ENCODE measurements at places on chromosomes 2 and 18.

GRCh38 chr18:46315161-46315560, 211.0 kb downstream of the HAUS1 start:
- no peaks in the 10 kb centered on the region for H3K36me3 ChIP-seq
- H3K27me3 ChIP-seq = no peaks in the 10 kb centered on the region
- no peaks in the 10 kb centered on the region for H3K4me1 ChIP-seq
- no peak overlapping the region for H3K27ac ChIP-seq

- H3K4me1 ChIP-seq = no peaks in the 10 kb centered on the region
- no peak overlapping the region for H3K27ac ChIP-seq
- no peak overlapping the region for H3K4me3 ChIP-seq
- DNase-seq = no peak
- H3K36me3 ChIP-seq = no peaks in the 10 kb centered on the region
- H3K27me3 ChIP-seq = no peaks in the 10 kb centered on the region
Observed at GRCh38 chr2:78839259-78839658, 186.2 kb upstream of the REG3G start.

- no peak for DNase-seq
- no peaks in the 10 kb centered on the region for H3K4me1 ChIP-seq
- no peaks in the 10 kb centered on the region for H3K27me3 ChIP-seq
- no peak overlapping the region for H3K27ac ChIP-seq
Observed at GRCh38 chr2:10438688-10439087, 9.4 kb downstream of the ODC1 start.

- no peak overlapping the region for H3K27ac ChIP-seq
- peak overlapping the region; percentile 86 for H3K4me3 ChIP-seq
- no peaks in the 10 kb centered on the region for H3K36me3 ChIP-seq
- no peaks in the 10 kb centered on the region for H3K27me3 ChIP-seq
- no peak for DNase-seq
Observed at GRCh38 chr2:111118981-111119821, 1.5 kb upstream of the BCL2L11 start.

DNA sequence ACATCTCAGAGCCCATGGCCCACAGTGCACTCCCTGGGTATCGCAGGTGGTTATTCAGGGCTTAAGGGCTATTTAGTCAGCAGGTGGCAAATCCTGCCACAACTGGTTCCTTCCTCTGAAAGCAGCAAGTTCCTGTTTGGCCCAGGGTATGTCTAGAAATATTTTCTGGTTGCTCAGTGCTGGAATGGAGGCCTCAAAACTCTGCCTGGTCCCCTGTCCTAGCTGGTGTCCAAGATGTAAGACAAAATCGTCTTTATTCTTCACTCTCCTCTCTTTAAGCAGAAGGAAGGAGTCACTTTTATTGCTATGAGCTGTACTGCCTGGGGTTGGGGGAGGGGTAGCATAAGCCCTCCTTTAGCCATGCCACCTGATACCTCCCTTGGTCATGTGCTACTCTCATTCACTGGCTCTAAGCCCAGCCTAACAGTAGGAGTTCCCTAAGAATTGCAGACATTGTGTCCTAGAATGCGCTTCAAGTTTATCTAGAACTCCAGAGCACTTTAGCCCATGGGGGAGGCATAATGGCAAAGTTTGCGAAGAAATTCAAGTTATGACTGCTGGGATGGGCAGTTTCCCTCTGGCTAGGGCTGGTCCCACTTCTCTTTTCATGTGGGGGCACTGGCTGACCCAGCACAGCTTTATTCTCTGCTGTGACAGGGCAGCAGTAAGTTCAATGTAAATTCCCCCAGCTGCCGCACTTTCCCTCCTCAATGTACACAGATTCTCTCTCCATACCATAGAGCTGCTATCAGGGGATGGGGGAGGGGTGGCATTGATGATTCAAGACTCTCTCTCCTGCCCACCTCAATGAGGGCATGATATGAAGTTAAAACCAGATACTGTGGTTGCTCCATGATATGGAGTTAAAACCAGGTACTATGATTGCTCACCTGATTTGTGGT, 27.1 kb upstream of the CWC22 start:
- no peaks in the 10 kb centered on the region for H3K4me1 ChIP-seq
- no peak overlapping the region for H3K27ac ChIP-seq
- no peak for DNase-seq
- no peak overlapping the region for H3K4me3 ChIP-seq

- H3K4me1 ChIP-seq = no peaks in the 10 kb centered on the region
- H3K36me3 ChIP-seq = no peaks in the 10 kb centered on the region
- DNase-seq = no peak
- H3K4me3 ChIP-seq = no peak overlapping the region
- H3K27ac ChIP-seq = no peak overlapping the region
- H3K27me3 ChIP-seq = no peaks in the 10 kb centered on the region
Observed at GRCh38 chr18:70398076-70398475, 109.2 kb downstream of the SOCS6 start.

- no peak overlapping the region for H3K4me3 ChIP-seq
- no peak for DNase-seq
- H3K36me3 ChIP-seq = no peaks in the 10 kb centered on the region
- no peaks in the 10 kb centered on the region for H3K4me1 ChIP-seq
- H3K27me3 ChIP-seq = no peaks in the 10 kb centered on the region
Observed at GRCh38 chr2:139916822-139917221, 1136.6 kb upstream of the NXPH2 start.

- DNase-seq = no peak
- no peaks in the 10 kb centered on the region for H3K36me3 ChIP-seq
- no peak overlapping the region for H3K4me3 ChIP-seq
- H3K4me1 ChIP-seq = no peaks in the 10 kb centered on the region
Observed at GRCh38 chr2:171167352-171167997, 6.8 kb upstream of the TLK1 start.

- H3K27ac ChIP-seq = no peak overlapping the region
- no peaks in the 10 kb centered on the region for H3K27me3 ChIP-seq
Observed at GRCh38 chr18:75219745-75220375, 9.3 kb downstream of the TSHZ1 start.

GRCh38 chr2:166628478-166629136, 134.6 kb upstream of the SCN7A start:
- H3K4me1 ChIP-seq = no peaks in the 10 kb centered on the region
- no peak overlapping the region for H3K27ac ChIP-seq
- no peak for DNase-seq
- no peak overlapping the region for H3K4me3 ChIP-seq
- no peaks in the 10 kb centered on the region for H3K27me3 ChIP-seq

DNA sequence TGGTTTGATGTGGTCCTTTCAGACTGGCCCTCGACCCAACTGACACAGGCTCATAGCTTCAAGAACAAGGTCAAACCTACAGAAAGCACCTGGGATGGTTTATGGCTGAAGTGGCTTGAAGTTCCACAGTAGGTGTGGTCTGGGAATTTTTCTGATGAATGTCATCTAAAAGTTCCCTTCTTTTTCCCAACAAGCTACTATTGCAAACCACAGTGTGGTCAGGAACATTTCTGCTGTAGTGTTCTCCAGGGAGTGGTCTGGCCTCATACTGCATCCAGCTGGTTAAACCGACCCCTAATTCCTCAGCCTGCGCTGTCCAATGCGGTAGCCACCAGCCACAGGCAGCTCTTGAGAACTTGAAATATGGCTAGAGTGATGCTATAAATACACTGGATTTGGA, 92.7 kb downstream of the FAM124B start:
- no peaks in the 10 kb centered on the region for H3K4me1 ChIP-seq
- no peak for DNase-seq
- H3K27ac ChIP-seq = no peak overlapping the region
- no peak overlapping the region for H3K4me3 ChIP-seq
- H3K27me3 ChIP-seq = no peaks in the 10 kb centered on the region
- H3K36me3 ChIP-seq = no peaks in the 10 kb centered on the region

- DNase-seq = no peak
- no peaks in the 10 kb centered on the region for H3K27me3 ChIP-seq
- no peaks in the 10 kb centered on the region for H3K4me1 ChIP-seq
- H3K36me3 ChIP-seq = no peaks in the 10 kb centered on the region
- no peak overlapping the region for H3K4me3 ChIP-seq
Observed at GRCh38 chr2:3642521-3643215, 15.3 kb upstream of the ALLC start.

- H3K4me1 ChIP-seq = peaks cover 78% of the 10 kb centered on the region
- peak overlapping the region; percentile 87 for H3K27ac ChIP-seq
- H3K36me3 ChIP-seq = no peaks in the 10 kb centered on the region
Observed at GRCh38 chr2:46308081-46308480, 10.9 kb downstream of the EPAS1 start.

DNA sequence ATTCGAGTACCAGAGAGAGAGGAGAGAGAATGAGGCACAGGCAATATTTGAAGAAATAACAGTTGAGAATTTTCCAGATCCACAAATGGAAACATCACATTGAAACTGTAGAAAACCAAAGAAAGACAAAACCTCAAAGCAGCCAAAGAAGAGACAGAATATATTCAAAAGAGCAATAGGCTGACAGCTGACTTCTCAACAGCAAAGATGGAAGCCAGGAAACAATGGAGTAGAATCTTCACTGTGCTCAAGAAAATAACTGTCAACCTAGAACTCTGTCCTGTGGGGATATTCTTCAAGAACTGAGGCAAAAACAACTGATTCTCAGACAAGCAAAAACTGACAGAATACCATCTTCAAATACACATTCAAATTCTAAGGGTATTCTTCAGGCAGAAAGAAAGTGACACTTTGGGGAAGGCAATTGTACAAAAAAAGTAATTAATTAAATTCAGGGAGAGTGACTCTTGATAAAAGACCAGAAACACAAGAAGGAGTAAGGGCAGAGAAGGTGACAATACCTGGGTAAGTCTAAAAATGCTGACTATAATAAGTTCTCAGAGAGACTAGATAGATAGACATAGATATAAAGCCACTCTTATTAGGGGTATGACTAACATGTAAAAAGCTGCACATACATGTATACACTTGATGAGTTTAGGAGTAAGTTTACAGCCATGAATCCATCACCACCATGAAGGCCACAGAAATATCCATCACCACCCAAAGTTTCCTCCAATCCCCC, 25.6 kb downstream of the ANKMY1 start:
- H3K27ac ChIP-seq = no peak overlapping the region
- no peaks in the 10 kb centered on the region for H3K4me1 ChIP-seq
- no peaks in the 10 kb centered on the region for H3K27me3 ChIP-seq
- peaks cover 10% of the 10 kb centered on the region for H3K36me3 ChIP-seq
- H3K4me3 ChIP-seq = no peak overlapping the region

GRCh38 chr2:200337621-200338020, 31.1 kb downstream of the SPATS2L start:
- DNase-seq = no peak
- H3K27me3 ChIP-seq = no peaks in the 10 kb centered on the region
- H3K36me3 ChIP-seq = no peaks in the 10 kb centered on the region
- peaks cover 47% of the 10 kb centered on the region for H3K4me1 ChIP-seq
- no peak overlapping the region for H3K4me3 ChIP-seq

GRCh38 chr2:195029804-195030654, 627.0 kb upstream of the SLC39A10 start:
- no peak for DNase-seq
- H3K27ac ChIP-seq = no peak overlapping the region
- H3K4me3 ChIP-seq = no peak overlapping the region
- H3K4me1 ChIP-seq = no peaks in the 10 kb centered on the region
- H3K36me3 ChIP-seq = no peaks in the 10 kb centered on the region

DNA sequence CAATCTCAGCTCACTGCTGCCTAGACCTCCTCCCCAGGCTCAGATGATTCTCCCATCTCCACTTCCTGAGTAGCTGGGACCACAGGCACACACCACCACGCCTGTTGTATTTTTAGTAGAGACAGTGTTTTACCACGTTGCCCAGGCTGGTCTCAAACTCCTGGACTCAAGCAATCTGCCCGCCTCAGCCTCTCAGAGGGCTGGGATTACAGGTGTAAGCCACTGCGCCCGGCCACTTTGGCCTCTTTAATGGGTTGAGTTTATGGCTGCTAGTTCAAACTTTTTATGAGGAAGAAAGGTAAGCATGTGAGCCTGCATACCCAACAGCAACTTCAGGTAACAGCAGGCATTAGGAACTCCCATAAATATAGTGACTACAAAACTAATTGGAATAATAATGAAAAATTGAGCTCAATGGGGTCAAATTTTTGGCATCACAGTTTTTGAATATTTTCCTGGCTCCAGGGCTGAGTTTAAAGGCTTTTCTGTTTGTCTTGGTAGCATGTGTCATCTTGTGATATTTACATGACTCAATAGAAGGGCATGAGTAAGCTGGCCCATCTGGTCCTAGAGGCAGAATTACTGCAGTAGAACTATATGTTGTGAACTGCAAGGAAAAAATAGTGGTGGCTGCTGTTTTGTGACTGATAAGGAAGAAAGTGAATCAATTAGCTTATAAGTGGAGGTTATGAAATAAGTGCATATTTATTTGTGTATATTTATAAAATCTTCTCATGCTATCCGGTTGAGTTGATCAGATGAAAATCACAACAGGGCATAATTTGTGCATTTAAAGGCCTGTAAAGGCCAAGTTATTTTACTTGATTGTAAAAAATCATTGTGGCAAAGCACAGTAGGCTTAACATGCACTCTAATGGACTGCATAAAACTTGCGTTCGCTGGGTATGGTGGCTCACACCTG, 24.8 kb downstream of the GALM start:
- no peak for DNase-seq
- no peaks in the 10 kb centered on the region for H3K27me3 ChIP-seq
- H3K36me3 ChIP-seq = no peaks in the 10 kb centered on the region
- peaks cover 27% of the 10 kb centered on the region for H3K4me1 ChIP-seq

- no peaks in the 10 kb centered on the region for H3K27me3 ChIP-seq
- no peak overlapping the region for H3K4me3 ChIP-seq
- no peaks in the 10 kb centered on the region for H3K36me3 ChIP-seq
- DNase-seq = no peak
Observed at GRCh38 chr2:235900631-235901030, 267.6 kb downstream of the GBX2 start.

DNA sequence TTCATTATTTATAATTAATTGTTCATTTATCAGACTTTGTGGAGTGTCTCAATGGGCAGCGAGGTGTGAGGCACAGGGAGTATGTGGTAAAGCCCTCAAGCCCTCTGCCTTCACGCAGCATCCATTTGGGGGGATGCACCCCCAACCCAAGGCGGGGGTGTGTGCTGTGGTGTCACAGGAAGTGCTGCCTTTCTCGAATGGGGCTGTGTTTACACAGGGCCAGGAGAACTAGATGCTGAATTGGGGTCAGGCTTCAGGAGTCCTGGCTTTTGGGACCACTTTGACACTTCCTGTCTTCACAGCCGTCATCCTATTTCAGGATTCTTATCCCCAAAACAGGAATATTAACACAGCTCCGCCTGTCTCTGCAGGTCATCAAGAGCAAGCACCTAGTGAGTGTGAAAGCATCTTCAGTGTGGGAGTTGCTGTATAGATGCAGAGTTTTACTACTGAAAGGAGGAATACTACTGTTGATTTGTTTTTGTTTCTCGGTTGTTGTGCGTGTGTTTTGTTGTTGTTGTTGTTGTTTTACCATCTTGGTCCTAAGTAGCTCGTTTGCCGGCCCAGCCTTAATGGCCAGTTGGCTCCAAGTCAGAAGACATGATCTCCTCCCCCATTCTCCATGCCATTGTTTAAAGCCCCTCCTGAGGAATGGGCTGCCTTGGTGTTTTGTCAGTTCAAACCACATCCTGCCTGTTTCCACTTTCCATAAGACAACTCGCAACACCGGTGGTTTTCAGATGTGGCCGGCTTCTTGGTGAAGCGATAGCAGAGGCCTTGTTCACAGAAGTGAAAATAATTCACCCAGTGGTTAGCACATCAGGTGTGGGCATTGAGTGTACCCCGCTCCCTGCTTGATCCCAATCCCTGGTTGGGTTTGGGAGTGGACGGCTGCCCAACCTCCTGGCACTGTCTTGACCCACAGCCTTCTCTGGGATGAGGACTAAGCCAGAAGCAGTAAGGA, 221.3 kb downstream of the BCL2 start:
- H3K4me3 ChIP-seq = no peak overlapping the region
- H3K27me3 ChIP-seq = peaks cover 6% of the 10 kb centered on the region
- H3K36me3 ChIP-seq = no peaks in the 10 kb centered on the region

GRCh38 chr2:121080013-121080772, 204.8 kb downstream of the TFCP2L1 start:
- H3K4me3 ChIP-seq = no peak overlapping the region
- H3K27ac ChIP-seq = no peak overlapping the region
- no peak for DNase-seq
- peaks cover 3% of the 10 kb centered on the region for H3K4me1 ChIP-seq
- no peaks in the 10 kb centered on the region for H3K36me3 ChIP-seq
